ENCODE measurements at places on chromosomes 1 and 21.

- no peak for DNase-seq
Measured at GRCh38 chr1:167501515-167502191, 16.7 kb downstream of the CD247 start.

GRCh38 chr1:242205622-242206489 lies 207.0 kb upstream of the MAP1LC3C start:
- no peak for DNase-seq

DNA sequence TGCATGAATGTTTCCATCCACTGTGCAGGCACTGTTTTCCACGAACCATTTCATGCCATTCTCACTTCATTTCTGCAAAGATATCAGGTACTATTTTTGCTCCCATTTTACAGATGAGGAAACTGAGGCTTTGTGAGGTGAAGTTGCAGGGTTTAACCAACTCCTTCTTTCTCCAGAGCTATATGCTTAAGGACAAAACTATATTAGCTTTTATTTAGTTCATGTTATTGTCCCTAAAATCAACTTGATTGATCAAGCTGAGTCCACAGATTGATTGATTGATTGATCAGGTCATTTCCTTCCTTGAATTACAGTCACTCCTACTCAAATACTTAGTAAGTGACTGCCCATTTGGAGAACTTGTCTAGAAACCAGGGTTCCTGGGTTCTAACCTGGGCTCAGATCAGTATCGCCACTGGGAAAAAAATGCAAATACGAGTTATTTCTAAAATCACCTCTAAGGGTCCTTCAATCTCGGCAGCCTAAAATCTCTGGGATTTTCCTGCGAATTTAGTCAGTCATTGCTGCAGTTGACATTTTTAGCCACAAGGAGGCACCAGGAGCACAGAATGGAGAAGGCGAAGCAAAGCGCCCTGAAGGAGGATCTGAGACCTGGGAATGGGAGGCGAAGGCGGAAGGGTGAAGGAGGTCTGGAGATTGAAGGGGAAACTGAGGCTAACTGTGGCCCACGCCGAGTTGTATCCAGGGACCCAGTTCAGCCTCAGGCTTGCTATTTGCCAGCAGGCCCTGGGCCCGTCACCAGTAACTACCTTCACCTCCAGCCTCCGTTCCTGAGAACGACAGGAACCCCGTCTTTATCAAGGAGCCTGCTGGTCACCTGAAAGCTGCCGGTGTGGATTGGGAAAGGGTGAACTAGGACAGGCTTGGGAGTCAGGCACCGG lies 14.3 kb upstream of the MUL1 start:
- no peak for DNase-seq

- DNase-seq = no peak
Measured at GRCh38 chr1:33578557-33579448, 106.4 kb downstream of the ZSCAN20 start.

DNA sequence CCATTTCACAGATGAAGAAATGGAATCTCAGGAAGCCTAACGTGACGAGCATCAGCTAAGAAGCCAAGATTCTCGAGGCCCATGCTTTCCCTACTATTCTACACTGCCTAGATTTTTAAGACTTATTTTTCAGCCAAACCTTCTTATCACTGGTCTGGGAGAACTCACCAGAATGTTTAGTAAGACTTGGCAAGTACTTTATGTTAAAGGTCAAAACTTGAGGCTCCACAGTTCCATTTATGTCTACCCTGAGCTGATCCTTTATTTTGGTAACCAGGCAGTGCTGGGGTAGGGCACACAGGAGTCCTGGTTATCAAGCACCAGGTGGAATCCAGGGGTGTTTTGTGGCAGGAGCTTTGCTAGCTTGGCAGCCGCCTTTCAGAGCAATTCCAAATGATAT lies 16.8 kb downstream of the PLXNA2 start:
- DNase-seq = no peak

DNA sequence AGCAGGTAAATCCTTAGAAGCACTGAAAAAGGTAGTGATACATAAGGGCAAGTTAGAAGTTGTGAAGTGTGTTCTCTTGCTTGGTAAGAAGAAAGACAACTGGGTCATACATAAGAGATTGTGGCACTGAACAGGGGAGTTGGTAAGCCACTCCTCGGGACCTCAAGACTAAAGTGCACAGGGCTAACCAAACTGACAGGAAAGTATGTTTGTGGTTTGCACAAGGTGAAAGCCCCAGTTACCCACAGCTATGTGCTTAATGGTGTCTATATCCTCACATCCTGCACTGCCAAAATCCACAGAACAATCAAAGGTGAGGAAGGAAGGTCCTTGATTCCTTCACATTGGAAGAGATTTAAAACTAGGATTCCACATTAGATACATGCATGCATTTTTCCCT lies 276.5 kb downstream of the DNM3 start:
- no peak for DNase-seq

- DNase-seq = no peak
Measured at GRCh38 chr1:81921851-81922462, 121.2 kb downstream of the ADGRL2 start.

DNA sequence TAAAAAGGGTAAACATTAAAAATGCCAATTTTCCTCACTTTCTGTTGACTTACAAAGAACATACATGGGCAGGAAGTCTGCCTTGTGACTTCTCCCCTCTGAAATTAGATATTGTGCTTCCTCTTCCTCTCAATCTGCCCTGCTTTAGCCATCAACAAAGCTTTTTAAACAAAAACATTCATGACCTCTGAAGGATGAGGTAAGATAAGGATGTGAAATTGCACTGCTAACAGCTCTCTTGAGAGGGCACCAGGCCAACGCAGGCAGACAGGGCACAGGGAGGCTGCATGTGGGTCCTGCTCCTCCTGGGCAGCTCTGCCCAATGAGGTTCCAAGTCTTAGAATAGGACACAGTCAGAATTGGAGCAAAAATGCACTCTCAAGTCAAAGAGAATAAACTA lies 62.1 kb downstream of the DEGS1 start:
- DNase-seq = no peak

- DNase-seq = no peak
Measured at GRCh38 chr1:225651872-225652728, 823 bp downstream of the ENAH start.

DNA sequence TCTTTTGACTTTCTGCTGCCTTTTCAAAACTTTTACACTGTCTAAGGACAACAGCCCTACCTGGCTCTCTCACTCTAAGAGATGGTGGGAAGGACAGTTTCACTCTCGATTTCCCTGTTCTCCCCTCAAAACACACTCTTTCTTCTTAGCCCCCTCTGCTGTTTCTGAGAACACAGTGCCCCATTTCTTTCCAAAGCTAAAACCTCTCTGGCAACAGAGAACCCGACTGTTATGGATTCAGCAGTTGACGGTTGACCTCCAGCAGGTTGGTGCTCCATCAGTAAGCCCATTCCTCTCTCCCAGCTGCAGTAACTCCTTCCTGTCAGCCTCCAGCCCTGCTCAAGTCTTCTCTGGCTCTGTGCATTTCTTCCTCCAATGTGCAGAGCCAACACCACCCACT lies 88.2 kb upstream of the ABCD3 start:
- DNase-seq = no peak

DNA sequence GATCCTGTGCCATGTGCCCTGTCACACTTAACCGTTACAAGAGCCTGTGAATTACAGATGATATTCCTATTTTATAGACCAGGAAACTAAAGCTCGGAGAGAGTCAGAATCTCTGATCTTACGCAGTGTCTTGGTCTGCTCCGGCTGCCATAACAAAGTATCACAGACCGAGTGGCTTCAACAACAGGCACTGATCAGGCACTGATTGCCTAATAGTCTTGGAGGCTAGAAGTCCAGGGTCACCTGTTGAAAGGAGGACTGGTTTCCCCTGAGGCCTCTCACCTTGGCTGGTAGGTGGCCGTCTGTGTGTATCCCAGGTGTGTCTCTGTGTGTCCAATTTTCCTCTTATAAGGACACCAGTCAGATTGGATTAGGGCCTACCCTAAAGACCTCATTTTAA lies 31.5 kb upstream of the KCNE2 start:
- no peak for DNase-seq

DNA sequence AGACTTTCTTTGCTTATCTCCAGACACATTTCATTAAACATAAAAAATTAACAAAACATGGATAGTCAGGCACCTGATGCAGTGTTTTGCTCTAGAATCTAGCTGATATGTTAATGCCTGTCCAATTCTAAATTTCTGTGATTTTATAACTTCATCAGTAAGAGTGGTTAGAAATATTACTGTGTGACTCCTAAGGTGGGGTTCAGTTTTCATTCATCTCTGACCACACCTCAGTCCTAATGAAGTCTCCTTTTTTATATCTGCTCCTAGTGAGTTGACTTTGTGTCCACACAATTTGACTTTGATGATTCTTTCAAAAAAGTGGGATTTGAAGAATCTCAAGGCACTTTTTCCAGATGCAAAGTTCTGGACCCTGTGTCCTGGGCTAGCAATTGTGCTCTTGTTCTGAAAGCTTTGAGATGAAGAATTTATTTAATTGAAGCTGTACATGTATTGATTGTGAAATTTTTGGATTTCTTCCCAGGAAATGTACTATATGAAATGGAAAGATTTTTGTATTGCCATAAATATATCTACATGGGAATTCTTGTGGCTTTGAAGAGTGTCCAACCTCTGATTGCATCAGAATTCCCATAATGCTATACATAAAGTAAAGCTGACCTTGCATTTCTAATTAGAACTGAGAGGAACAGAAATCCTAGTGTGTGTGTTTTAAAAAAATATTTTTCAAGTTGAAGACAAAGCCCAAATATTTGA lies 111.2 kb downstream of the GIPC2 start:
- DNase-seq = no peak

- DNase-seq = no peak
Measured at GRCh38 chr1:224541072-224541790, 74.9 kb upstream of the CNIH3 start.

GRCh38 chr1:31725777-31726535 lies 22.1 kb upstream of the COL16A1 start:
- DNase-seq = peak; percentile 87

- DNase-seq = no peak
Measured at GRCh38 chr1:66852870-66853269, 51.8 kb upstream of the INSL5 start.

DNA sequence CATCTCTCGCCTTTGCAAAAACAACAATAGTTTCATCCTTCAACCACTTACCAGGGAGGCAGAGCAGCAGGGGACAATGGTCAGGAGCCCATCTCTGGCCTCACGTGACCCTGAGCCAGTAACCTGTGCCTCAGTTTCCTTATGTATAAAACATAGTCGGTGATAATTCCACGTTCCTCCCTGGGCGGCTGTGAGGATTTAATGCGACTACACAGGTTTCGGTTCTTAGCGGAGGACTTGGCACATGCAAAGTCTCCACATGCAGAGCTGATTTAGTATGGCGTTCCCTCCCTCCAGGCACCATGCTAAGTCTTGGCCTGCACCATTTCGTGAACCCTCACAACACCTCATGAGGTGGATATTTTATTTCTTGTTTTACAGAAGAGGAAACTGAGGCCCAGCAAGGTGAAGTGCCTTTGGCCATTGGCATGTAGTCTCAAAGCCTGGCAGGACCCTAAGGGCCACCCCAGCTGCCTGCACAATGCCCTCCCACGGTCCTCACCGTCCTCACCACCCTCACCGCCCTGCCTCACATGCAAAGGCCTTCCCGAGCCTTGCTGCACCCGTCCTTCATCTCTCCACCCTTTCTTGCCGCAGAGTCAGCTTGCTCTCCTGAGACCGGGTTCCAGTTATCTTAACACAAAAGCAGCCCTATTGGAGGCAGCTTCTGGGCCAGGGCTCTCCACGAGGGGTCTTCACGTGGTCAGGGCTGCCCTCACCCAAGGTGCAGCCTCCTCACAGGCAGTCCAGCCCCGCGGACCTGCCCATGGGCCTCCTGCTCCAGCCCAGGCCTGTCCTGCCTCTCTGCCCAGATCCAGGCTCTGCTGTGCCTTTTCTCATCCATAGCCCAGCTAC lies 48.9 kb downstream of the SYF2 start:
- DNase-seq = no peak

DNA sequence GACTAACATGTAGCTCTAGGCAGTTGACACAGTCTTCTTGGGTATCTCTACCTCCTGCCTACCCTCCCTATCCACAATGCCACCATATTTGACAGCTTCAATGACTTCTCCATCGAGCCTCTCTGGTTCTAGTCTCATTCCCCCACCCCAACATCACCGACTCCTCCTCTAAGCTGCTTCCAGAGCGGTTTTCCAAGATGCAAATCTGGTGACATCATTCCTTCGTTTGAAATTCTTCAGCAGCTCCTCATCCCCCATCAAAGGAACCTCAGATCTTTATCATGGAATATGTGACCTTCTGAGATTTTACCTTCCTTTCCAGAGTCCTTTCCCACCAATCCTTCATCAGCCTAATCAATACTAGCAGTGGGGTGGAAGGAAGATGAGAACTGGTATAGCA lies 352.4 kb upstream of the RUNX1 start:
- no peak for DNase-seq

DNA sequence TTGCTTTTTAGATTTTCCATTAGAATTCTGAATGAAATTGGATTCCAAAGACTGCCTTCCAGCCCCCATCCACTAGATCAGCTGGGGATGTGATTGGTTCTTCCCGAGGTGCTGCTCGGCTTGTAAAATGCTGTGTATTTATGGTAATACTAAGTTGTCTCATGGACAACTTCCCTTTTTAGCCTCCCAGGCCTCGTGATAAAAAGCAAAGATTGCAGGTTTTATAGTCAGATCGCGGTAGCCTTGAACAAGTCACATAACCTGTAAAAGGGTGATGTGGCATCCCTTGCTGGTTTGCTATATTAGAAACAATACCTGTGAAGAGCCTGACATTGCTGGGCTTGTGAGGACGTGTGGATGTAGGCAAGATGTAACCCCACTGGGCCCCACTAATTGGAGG lies 10.4 kb downstream of the MUL1 start:
- no peak for DNase-seq

GRCh38 chr1:32695098-32695904 lies 7.3 kb downstream of the SYNC start:
- DNase-seq = peak; percentile 74

GRCh38 chr21:16583556-16583955 lies 853.8 kb downstream of the USP25 start:
- no peak for DNase-seq

- DNase-seq = no peak
Measured at GRCh38 chr1:200510228-200510623, 100.4 kb upstream of the ZNF281 start.

GRCh38 chr1:175737451-175737850 lies 5.9 kb downstream of the TNR start:
- no peak for DNase-seq

DNA sequence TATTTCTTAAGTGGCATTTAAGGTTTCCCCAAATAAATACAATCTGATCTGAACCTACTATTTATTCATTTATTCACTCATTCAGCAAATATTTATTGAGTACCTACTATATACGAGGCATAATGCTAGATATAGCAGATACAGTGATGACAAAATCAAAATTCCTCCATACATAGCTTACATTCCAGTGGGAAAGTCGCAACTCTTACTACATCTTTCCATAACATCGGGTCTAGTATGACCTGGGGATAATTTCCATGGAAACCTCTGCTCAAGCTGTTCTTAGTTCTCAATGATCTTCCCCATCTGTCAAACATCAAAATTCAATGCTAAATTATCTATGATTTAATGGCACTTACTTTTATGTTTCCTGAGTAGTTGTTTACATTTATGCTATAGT lies 70.8 kb upstream of the PRKACB start:
- DNase-seq = no peak

- DNase-seq = no peak
Measured at GRCh38 chr1:237754627-237755026, 136.1 kb downstream of the ZP4 start.
